NCI-H1417 (cell line): ENCODE measurements at places on chromosomes 4 and X.
A peak's percentile ranks its signal among the peaks of the same experiment; 100 is the strongest.

DNA sequence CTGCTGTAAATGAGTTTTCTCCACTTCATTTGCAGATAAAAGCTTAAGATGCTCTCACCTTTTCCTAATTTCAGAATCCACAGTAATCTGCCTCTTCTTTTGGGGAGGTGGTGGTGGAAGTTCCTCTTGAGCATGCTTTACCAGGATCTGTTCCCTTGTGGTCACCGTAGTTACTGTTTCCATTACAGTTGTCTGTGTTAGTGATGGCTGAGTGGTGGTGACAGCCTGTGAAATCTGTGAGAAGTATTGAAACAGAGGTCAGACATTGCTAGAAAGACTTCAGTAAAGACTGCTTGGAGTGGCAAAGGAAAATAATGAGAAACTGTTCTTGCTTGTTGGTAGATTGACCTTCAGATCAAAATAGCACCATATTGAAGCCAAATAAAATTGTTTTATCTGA is 666.2 kb downstream of the DMD start:
- DNase-seq: no peak

DNA sequence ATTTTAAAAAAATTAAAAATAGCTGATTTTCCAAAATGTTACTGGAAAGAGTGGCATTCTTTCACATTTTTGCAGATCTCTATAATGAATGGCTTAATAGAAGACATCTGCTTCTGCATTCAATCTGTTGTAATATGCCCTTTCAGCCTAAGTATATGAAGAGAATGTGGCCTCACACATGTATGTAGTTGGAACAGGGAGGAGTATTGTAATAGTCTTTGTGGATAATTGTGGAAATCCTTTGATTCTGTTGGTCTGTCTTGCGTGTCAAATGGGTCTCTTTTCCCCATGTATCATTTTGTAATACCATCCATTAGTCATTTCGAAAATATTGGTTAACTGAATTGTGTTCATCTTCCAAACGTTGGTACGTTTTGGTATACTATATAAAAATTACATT is 11.6 kb downstream of the TXLNG start:
- DNase-seq: no peak

- DNase-seq: peak; percentile 3
Measured at GRCh38 chr4:147076179-147076578, 130.5 kb upstream of the TTC29 start.

- no peak for DNase-seq
Measured at GRCh38 chr4:128716338-128716737, 93.2 kb upstream of the JADE1 start.
